ENCODE measurements at places on chromosomes 3 and 15.

DNA sequence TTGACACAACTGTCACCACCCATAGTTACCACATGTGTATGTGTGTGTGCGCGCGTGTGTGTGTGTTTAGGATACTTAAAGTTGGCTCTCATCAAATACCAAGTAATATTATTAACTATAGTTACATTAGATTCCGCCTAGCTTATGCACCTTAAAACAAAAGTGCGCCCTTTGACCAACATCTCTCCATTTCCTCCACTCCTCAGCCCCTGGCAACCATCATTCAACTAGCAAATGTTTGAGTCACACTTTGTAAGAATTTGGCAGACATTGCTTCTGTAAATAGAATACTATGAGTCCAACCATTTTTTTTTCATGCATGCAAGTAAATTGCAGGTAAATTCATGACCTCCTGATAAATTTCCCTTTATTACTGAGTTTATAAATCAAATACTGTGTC is 169.3 kb downstream of the GBE1 start:
- DNase-seq, result no peak

DNA sequence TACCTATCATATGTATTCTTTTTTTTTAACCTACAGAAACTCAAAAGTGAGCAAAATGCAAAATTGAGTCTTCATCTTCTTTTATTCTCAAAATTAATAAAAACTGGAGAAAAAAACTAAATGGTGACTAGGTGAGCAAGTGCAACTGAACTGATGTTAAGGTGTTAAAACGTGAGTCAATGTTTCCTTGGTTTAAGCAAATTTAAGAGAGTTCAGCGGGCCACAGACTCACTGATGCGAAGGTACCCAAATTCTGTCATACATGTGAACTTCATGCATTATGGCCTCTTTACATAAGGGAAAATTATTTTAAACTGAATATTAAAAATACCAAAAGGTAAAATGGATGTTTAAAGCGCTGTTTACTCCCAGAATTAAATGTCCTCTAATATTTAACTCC is 206.6 kb downstream of the FOXP1 start:
- no peak for DNase-seq

GRCh38 chr15:67242708-67243111 is 11.8 kb downstream of the AAGAB start:
- DNase-seq, result no peak

GRCh38 chr3:70832834-70833205 is 520.4 kb upstream of the MDFIC2 start:
- no peak for DNase-seq

DNA sequence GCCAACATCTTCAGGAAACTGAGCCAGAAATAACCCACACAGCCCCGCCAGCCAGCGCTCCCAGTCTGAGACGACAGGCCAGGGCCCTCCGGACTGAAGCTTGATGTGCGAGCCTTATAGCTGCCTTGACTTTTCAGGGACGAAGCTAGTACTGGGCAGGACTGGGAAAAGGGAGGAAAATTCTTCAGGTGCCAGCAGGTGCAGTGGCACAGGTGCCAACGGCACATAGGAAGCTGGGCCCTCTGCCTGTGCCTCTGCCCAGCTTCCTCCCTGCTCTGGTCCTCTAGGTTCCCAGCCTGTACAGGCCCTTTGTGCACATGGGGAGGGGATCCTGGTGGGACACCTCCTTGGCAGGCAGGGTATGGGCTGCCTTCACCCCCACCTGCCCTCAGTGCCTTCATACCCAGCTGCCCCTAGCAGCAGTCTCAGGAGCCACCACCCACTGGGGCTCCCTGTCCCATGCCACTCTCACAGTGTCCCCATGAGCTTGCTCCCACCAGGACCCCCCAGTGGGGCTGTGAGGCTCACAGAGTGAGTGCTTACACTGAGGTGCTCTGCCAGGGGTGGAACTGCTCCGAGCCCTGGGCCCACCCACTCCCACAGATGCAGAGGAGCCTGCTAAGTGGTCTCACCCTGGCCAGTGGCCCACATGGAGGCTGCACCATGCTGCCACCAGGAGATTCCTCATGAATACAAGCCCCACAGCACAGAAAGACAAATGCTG is 61.0 kb downstream of the DNAJB8 start:
- DNase-seq, result no peak

DNA sequence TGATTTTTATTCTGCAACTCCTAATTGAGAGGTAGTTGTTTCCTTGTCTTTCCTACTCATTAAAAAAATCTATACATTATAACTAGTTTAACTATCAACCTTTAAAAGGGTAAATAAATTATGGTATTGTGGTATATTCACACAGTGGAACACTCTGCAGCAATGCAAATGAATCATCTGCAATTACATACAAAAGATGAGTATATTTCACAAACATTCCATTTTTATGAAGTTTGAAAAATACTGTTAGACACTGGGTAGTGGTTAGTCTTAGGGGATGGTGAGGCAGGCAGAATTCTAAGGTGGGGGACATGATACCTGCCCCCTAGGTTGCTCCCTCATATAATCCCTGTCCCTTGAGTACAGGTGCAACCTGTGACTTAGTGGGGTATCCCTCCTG is 44.0 kb upstream of the MAGI1 start:
- DNase-seq, result no peak

DNA sequence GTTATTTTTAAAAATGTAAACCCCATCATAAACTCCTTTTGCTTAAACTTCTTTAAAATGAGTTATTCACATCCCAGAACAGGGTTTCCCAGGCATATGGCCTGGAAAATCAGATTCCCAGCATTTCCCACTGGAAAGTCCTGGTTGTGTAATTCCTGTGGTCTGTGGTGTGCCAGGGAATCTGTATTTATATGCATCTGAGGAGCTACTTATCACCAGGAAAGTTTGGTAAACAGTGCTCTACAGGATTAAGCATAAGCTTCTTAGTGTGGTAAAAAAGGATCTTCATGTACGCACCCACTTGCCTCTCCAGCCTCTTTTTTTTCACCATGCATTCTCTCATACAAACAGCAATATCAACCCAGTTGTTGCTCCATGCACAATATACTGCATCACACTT is 28.2 kb downstream of the MEIS2 start:
- no peak for DNase-seq

- no peak for DNase-seq
Observed at GRCh38 chr3:131218196-131218595, 163.4 kb upstream of the NUDT16 start.

DNA sequence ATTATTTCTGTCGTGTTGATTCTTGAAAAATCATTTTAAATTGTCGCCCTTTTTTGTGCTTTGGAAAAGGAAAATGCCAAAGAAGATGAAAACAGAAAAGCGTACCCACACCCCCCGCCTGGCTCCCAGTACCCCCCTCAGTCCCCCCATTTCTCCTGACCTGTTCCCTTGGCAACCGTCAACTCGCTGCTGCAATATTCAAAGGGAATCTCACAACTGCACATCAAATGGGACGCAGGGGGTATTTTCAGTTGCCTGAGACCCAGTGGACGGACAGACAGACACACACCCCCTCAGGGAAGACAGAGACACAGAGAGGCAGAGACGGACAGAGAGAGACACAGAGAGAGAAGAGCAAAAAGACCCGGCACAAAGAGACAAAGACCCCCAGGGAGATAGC is 83.5 kb upstream of the PRR20G start:
- no peak for DNase-seq

- DNase-seq, result no peak
Observed at GRCh38 chr3:4740397-4741105, 238.7 kb upstream of the BHLHE40 start.

DNA sequence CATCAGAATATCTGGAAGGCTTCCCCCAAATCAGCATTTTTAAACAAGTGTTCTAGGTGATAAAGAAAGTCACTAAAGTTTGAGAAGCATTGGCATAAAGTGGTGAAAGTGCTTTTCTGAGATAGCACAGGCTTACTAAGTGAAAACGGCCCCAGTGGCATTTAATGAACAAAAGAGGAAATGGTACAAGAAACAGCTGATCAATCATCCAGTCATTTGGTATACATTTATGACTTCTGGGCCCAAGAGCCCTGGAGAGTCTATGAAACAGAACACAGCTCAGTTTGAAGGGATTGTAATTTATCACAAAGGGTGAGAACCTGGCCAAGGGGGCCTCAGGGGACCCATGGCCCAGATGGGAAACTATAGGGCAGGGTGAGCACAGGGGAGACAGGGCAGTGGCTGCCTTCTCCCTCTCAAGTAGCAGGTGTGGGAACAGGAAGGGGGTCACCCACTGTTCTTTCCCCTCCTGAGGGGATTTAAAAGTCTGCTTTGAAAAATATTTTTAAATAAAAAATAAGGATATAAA is 265.5 kb upstream of the ROPN1 start:
- no peak for DNase-seq

DNA sequence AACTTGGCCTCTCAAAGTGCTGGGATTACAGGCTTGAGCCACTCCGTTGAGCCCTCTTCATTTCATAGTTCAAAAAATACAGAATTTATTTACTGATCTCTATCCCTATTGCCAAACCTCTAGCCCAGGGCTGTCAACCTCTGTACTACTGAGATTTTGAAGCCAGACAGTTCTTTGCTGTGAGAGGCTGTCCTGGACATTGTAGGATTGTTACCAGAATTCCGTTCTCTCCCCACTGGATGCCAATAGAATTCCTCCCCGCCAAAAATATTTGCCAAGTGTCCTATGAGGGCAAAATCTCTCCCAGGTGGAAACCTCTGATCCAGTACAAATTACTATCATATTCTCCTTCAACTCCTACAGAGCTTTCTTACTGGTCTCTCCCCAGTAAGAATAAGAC is 29.6 kb upstream of the ADAMTS9 start:
- DNase-seq, result no peak

- no peak for DNase-seq
Observed at GRCh38 chr3:165056510-165056909, 21.8 kb downstream of the SI start.

GRCh38 chr3:195699388-195699771 is 21.4 kb upstream of the MUC20 start:
- no peak for DNase-seq

DNA sequence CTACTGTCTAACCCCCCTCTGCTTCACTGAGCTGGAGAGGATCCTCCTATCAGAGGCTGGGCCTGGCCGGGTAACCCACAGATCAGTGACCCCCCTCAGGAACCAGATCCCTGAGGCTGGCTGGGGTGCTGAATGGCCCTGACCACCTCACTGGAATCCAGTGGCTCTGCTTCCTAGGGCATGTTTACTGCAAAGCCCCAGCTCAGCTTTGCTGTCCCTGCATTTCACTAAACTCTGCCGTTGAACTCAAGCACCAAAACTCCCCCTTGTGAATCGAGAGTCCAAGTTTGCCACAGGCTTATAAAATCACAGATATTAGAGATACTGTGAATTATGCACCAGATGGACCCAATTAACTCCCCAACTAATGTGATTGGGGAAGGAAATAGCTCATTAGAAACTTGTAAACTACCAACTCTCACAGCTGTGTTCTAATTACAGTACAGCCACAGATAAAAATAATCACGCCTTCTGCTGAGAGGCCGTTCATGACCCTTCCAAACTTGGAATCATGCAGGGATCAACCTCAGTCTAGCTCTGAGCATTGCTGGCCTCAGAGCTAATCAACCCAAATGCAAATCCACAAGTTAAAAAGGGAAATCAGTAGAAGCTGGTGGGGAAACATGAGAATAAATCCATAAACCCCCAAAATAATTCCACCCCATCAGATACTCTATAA is 47.0 kb downstream of the OCA2 start:
- no peak for DNase-seq
